Stimulated activated naive B cell treated with anti-CD40 and anti-IgM and Interleukin-4, amounts not matched to agents 10 μg/mL and 1 μg/mL and 100 μg/mL, for 72 hours (primary cell): ENCODE measurements at places on chromosomes 11 and 22.

DNA sequence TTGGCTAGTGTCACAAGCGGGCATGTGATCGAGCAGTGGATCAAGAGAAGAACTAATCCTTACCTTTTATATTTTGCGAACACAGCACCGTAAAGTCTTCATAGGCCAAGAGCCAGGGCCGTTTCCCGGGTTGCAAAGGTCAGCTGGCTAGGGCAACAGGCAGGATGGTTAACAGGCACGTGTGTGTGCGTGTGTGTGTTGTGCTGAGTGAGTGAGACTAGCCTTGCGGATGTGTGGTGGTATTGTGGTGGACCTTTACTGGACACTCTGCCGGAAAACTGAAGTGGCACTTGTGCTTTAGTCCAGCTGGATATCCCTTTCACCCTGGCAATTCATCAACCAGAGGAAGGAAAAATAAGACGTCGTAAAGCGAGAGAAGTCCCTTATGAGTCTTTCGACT is 176.7 kb downstream of the BCR start:
- no peak for DNase-seq

DNA sequence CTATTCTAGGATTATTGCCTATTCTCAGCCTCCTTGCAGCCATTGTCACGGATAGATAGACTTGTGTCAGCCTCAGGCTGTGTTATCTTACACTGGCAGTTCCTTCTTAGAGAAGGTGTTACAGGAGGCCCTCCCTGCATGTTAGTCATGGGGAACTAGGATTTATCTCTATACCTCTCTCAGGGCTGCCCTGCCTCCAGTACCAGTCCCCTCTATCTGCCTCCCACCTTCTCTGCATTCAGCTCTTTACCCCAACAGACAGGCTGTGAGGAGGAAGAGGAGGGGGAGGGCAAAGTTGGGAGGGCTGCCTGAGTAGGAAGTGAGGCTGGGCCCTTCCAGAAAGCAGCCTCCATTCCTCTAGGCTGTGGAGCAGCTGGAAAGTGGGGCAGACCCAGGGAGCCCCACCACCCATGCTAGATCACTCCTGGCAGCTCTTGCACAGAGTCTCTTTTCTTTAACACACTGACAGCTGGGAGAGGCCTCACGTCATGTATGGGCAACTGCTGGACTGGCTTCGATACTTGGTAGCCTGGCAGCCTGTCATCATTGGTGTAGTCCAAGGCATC is 2.9 kb upstream of the IL18BP start:
- no peak for DNase-seq

DNA sequence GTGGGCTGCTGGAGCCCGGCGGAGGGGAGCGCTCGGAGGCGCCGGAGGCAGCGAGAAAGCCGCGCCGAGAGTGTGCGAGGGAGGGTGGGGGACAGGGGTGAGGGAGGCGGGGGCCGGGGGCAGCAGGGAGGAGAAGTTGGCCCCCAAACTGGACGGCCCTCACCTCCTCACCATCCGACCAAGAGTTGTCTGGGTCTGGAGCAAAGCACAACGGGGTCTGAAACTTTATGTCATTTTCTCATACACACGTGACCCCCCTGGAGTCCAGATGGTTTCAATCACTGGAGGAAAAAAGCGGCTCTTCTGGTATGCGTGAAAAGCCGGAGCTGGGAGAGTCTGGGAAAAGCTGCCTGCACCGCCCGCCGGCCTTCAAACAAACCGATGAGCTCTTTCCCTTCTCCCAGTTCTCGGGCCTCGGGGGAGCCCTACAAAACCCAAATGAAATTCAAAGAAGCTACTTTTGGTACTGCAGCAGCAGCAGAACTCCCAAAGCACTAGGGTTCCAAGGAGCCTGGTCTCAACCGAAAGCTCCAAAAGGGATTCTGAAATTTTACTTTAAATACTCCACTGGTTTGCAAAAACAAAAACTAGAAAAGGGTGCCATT is 39.7 kb upstream of the AKIP1 start:
- DNase-seq, result no peak

DNA sequence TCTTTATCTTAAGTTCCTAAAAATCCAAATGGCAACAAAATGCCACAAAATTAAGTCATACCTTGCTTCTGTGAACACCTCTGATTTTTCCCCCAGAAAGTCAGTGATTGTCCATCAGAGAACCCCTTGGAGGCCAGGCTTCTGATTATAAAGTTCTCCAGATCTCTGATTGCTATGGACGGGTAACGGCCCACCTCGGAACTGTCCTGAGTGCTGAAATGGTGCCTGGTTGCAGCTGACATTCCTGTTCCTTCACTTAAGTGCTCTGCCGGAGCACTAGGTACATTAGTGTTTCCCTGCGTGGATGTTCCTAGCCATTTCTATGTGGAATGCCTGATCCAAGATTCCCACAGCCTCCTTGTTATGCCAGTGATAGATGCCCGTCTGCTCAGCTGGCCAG is 85.0 kb downstream of the CHST1 start:
- DNase-seq, result no peak

GRCh38 chr11:37788141-37788877 is 1190.3 kb upstream of the RAG2 start:
- DNase-seq, result no peak
